Thoracic aorta endothelial cell (primary cell): ENCODE measurements at places on chromosomes 6 and 20. TPM values are rescaled to one million over a fixed set of nuclear protein-coding genes. Genes with fewer than 3 reads are reported as not detected.

Gene CRISP2
- total RNA-seq, result not detected in 2 replicates

Gene NKX2-2
- not detected in 2 replicates for total RNA-seq

Gene NINL
- total RNA-seq, result 9.3 and 12.5 TPM in 2 replicates

Gene SIRPB2
- 0.79 and 1.3 TPM in 2 replicates for total RNA-seq

Gene ATG5
- total RNA-seq, result 55.4 and 71.0 TPM in 2 replicates

Gene CAP2
- total RNA-seq, result 4.5 and 9.4 TPM in 2 replicates

Gene CLIC5
- under 0.01 and 0.07 TPM in 2 replicates for total RNA-seq

Gene ADGRG6
- total RNA-seq, result 12.2 and 37.5 TPM in 2 replicates

Gene DLK2
- total RNA-seq, result 0.22 and 0.27 TPM in 2 replicates

Gene TDRD6
- total RNA-seq, result under 0.01 and 0.07 TPM in 2 replicates

Gene LAMA4
- total RNA-seq, result 444 and 607 TPM in 2 replicates

Gene JPH2
- not detected in 2 replicates for total RNA-seq

Gene BMP2
- 41.5 and 44.6 TPM in 2 replicates for total RNA-seq

Gene DDO
- total RNA-seq, result 0.36 TPM in 1 of 2 replicates, not detected in the other

Gene PKHD1
- not detected in 2 replicates for total RNA-seq

Gene POU5F1
- 0.27 TPM in 1 of 2 replicates, not detected in the other for total RNA-seq

Gene ZNF831
- not detected in 2 replicates for total RNA-seq

Gene VSX1
- not detected in 2 replicates for total RNA-seq

Gene NKX2-4
- total RNA-seq, result not detected in 2 replicates

Gene FAM209B
- total RNA-seq, result not detected in 2 replicates

Gene AKIRIN2
- total RNA-seq, result 30.0 and 30.1 TPM in 2 replicates

Gene POPDC3
- total RNA-seq, result 0.14 and 2.1 TPM in 2 replicates

Gene NKAPL
- 0.43 and 0.80 TPM in 2 replicates for total RNA-seq

Gene SRSF12
- under 0.01 and 0.36 TPM in 2 replicates for total RNA-seq

Gene GHRH
- total RNA-seq, result not detected in 2 replicates

Gene STMND1
- total RNA-seq, result not detected in 2 replicates

Gene FOXF2
- not detected in 2 replicates for total RNA-seq

Gene STX7
- total RNA-seq, result 30.1 and 38.6 TPM in 2 replicates

Gene LPIN3
- 3.5 and 5.2 TPM in 2 replicates for total RNA-seq

Gene FAM83B
- not detected in 2 replicates for total RNA-seq

Gene APOM
- total RNA-seq, result 0.29 TPM in 1 of 2 replicates, not detected in the other

Gene CFB
- total RNA-seq, result 1.3 TPM in 2 replicates

Gene GSTA3
- not detected in 2 replicates for total RNA-seq

Gene SCUBE3
- total RNA-seq, result 0.40 and 0.72 TPM in 2 replicates

Gene LY6G6F
- total RNA-seq, result not detected in 2 replicates

Gene HMGCLL1
- 0.40 TPM in 1 of 2 replicates, not detected in the other for total RNA-seq

Gene HLA-DRB5
- not detected in 2 replicates for total RNA-seq

Gene AK9
- total RNA-seq, result 7.3 and 10.2 TPM in 2 replicates
